ENCODE measurements at places on chromosomes 6 and 20.
A peak's percentile ranks its signal among the peaks of the same experiment; 100 is the strongest.

DNA sequence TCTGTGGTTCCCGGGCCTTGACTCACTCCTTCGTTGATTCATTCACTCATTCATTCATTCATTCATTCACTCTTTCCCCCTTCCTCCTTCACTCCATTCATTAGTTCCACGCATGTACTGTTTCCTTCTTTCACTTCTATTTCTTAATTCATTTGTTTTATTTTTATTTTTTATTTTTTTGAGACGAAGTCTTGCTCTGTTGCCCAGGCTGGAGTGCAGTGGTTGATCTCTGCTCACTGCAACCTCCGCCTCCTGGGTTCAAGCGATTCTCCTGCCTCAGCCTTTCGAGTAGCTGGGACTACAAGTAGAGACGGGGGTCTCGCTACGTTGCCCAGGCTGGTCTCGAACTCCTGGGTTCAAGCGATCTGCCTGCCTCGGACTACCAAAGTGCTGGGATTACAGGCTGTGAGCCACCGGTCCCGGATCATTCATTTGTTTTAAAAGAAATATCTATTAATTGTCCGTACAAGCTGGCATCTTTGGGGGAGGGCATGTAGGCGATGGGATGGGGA is 427 bp upstream of the NFKBIE start:
- no peak for DNase-seq

GRCh38 chr20:6034134-6034969 is 19.5 kb downstream of the LRRN4 start:
- no peak for DNase-seq

- no peak for DNase-seq
Measured at GRCh38 chr6:29426654-29427053, 11.9 kb downstream of the OR12D1 start.

GRCh38 chr20:41938353-41938752 is 320.2 kb upstream of the CHD6 start:
- no peak for DNase-seq

DNA sequence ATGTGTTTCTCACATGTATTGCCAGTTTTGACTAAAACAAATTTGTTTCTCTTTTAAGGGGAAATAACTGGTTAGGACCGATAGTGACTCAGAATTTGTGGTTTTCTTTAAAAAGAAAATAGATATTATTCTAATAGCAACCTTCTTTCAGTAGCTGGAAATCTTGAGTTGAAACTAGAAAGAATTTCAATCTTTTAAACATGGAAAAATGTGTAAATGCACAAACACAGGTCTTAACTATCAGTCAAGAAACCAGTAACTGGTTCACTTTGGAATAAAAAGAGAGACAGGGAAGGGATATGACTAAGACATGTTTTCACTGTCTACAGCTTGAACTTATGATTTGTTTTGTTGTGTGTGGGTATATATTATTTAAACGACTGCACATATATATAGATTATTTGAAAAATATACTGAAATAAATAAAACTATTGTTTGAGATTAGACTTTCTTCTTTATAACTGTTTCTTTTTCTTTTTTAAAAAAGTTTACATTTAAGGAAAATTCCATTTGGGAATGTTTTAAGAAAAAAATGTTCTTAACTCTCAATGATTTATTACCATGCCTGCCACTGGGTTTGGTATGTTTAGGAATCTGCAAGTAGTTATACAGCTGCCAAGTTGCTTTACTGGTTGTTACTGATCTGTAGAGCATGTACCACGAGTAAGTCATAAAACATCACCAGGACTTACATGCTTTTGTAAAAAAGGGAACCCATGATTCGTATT is 753.3 kb upstream of the MARCKS start:
- no peak for DNase-seq

DNA sequence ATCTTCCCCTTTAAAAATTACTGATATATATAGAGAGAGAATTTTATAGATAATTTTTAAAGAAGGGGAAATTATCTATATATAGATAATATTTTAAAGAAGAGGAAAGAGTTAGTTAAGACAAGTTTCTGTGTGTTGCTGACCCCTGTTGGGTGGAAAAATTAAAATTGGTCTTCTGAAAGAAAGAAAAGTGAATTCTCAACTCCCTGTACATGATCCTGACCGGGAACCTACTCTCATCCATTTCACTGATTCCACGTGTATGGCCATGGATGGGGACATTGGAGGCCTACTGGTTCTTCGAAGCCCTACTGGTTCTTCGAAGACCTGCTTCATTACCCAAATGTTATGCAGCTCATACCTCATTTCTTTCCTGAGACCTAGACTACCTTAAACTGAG is 53.0 kb upstream of the TCF21 start:
- DNase-seq, result no peak

DNA sequence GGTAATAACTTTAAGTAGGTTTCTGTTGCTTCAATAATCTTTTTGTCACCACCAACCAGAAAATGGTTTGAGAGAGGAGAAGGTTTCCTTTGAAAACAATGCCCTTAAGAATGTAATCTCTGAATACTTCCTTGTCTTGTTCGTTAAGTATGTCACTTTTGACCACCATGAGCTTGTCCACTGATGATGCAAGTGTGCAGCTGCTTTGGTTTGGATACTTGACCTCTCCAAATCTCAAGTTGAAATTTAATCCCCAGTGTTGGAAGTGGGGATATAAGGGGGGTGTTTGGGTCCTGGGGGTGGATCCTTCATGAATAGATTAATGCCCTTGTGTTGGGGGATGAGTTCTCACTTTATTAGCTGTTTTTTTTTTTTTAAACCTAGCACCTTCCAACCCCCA is 985.4 kb downstream of the EPHA7 start:
- DNase-seq, result no peak

DNA sequence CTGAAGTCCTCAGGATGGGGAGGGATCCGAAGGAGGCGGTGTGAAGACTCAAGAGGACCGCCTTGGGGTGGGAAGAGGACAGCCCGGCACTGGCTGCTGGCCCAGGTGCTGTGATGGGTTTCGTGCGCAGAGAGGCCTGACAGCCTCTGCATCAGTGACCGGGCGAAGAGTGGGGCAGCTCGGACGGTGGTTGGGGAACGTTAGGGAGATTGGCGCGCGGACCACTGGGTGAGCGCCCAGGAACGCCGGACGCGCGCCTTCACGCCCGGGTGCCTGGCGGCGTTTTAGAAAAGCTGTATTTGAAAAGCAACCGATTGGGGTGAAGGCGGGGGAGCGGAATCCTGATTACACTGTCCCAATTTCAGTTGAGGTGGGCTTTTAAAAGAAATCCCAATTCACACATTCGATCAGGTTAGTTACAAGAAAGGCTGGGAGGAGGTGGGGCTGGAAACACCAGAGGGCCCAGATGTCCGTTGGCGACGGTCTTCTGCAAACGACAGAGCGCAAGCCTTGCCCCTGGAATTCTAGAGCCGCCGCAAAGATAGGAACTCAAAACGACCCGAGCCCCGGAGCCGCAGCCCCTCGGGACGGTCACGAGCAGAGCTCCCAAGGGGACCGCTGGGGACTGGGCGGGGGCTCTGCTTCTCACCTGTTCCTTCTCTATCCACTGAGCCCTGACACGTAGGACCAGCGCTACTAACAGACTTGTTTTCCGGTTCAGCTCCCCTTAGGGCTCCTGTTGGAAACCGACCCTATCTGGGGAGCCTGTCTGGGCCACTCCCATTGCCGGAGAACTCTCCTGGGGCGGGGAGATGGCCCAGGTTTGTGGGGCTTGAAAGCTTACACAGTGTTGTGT is 8.5 kb upstream of the TRIM40 start:
- DNase-seq, result no peak

GRCh38 chr6:42819803-42820511 is 38.1 kb downstream of the BICRAL start:
- DNase-seq, result no peak

- no peak for DNase-seq
Measured at GRCh38 chr6:158279615-158280014, 32.6 kb upstream of the TULP4 start.

DNA sequence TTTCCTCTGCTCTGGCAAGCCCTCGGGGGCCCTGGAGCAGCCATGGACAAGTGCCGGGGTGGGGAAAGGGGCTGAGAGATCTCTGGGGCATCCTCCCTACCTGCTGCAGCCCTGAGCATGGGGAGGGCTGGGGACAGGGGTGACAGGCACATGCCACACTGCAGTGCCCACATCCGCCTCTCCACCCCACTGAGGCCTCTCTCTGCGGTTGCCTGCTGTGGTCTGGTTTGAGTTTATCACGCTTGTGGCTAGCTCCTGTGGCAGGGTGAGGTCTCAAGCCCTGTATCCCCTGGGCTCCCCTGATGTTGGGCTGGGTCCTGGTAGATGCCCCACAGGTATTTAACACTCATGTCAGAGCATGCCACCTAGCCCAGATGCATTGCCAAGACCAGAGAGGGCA is 52.9 kb upstream of the MLN start:
- DNase-seq, result no peak

- DNase-seq, result no peak
Measured at GRCh38 chr6:17062871-17063440, 38.9 kb upstream of the STMND1 start.

DNA sequence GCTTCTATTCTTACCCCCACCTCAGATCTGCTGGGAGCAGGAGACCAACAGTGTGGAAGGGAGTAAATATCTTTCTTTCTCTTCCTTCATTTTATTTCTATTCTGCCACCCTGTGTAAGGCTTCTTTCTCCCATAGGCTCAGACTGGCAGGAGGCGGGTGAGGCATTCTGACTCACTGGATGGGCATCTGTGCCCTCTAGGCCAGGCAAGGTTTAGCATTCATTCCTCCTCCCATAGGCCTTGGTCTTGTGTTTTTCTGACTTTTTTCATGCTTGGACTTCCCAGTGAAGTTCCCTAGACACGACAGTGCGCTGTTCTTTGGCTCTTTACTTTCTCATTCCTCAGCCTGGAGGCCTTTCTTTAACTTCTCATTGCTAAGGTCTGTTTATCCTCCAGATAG is 235.2 kb downstream of the SYNE1 start:
- peak; percentile 56 for DNase-seq

DNA sequence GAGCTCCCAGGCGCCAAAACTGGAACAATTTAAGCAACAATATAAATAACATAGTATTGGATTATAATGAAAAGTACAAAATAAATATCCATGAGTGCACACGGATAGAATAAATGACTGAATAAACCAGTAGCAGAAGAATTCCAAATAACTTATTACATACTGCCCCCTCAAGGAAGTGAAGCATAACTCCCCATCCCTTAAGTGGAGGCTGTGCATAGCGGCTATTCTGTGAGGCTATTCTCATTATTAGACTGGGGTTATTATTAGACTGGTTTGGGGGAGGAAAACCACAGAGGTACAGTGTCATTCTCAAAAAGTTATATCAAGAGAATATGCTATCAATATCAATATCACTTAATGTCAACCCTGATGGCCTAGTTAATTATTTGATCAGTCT is 94.4 kb upstream of the SIRPA start:
- peak; percentile 23 for DNase-seq

GRCh38 chr6:93300661-93301060 is 118.7 kb downstream of the EPHA7 start:
- DNase-seq, result no peak

DNA sequence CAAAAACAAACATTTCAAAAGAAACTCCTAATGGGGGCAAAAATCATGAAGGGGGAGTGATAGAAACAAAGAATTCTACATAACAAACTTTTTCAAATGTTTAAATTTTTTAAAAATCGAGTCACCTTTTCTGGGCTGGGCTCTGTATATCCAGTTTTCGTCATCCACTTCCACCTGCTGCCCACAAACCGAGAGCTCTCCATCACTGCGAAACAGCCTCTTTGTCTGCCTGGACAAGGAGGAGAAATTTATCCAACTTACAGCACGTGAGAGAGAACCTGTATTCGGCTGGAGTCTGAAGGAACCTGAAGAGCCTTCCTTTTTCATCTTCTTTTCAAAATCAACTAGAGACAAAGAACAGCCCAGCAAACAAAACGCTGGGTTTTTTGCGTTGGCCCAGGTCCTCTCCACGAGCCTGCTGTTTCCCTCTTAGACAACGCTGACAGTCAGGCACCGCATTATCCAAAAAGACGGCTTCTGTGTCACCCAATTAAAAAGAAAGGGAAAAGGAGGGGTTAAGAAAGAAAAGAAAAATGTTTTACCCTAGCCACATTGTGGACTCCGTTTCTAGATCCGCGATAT is 72.4 kb upstream of the NHSL1 start:
- DNase-seq, result no peak

DNA sequence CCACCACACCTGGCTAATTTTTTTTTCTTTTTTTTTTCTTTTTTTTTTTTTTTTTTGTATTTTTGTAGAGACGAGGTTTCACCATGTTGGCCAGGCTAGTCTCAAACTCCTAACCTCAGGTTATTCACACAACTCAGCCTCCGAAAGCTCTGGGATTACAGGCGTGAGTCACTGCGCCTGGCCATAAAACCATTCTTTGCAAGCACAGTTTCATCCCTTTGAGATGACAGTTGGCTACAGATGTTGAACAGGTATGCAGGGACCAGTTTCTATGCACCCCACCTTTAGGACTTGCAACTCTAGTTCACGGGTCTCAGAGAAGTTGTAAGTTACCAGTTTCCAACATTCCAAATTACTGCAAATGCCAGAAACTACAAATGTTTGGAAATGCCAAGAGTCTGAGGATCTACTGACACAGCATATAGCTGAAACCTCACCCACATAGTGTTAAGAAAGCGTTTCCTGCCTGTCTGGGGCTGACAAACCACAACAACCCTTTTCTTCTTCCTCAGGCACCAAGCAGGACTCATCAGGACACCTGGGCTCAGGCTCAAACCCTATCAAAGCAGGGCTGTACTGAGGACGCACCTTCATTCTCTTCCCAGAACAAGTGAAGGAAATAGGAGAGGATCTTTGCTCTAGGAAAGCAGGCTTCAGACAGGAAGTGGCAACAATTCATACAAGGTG is 22.9 kb downstream of the ARHGAP18 start:
- DNase-seq, result no peak

DNA sequence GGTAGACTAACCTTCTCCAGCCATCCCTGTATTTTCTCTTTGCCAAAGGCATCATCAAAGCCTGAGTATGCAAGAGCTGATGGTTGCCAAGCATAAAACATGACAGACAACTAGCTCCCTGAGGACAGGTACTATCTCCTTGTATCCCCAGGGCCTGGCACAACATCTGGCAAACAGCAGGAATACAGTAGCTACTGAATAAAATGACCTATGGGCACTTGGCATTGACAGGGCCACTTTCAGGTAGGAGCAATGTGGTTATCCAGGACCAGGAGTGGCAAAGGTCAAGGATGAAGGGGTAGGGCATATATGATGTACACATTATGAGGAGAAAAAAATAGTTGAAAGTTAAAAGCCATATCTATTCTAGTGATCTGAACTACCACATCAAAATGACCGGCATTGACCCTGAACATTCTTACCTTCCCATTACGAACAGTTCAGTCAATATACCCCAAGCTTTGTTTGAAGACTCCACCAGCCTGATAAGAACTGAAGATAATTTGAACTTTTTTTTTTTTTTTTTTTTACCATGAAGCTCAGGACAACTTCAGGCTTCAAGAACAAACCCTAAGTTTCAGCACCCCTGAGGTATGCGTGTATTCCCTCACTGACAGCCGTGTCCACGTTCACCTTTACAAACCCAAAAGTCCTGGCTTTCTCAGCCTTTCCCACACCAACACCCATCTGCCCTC is 12.3 kb downstream of the ABHD12 start:
- no peak for DNase-seq

DNA sequence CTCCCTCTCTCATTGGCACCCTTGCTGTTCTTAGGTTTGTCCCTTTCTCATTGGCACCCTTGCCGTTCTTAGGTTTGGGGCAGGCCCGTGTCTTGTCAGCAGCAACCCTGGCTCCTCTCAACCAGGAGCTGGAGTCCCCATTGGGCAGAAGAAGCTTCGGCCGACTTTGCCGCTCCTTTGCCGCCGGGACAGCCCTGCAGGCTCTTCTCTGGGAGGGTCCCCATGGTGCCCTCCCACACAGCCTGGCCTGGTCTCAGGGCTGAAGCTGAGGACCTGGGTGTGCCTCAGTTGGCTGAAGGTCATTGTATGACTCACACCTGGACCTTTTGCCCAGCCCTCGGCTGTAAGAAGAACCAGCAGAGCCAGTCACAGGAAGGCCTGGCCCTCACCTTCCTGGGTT is 59.6 kb downstream of the PPP1R14C start:
- DNase-seq, result no peak
